ENCODE measurements at places on chromosomes 5 and 9.

- no peak for DNase-seq
These were observed 56.9 kb downstream of the NPR3 start for GRCh38 chr5:32767948-32768467.

DNA sequence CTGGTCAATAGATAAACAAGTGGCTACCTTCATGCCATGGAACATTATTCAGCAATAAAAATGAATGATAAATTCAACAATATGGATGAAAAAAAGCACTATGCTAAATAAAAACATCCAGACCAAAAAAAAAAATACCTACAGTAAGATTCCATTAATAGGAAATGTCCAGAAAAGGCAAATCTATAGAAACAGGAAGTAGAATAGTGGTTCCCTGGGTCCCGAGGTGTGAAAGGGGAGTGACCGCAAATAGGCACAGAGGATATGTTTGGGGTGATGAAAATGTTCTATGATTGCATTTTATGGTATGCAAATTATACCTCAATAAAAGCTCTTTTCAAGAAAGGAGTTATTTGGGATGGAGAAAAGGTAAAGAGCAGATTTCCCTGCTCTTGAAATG, 3.6 kb upstream of the GPR151 start:
- DNase-seq = no peak

GRCh38 chr9:100739208-100739607, 161.3 kb downstream of the CAVIN4 start:
- DNase-seq = no peak

DNA sequence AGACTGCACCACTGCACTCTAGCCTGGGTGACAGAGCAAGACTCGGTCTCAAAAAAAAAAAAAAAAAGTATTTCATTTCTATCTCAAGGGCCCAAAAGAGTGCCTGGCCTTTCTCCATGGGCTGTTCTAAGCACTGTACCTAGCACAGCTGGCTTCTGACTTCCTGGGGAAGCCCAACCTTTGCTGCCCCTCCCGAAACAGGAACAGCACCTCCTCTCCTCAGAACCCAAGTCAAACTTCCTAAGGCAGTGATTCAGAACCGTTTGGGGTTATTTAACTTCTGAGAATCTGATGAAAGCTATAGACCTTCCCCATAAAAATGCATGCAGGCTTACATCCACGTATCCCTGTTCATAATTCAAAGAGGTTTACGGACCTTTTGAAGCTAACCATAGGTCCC, 57.8 kb downstream of the NRG2 start:
- no peak for DNase-seq

- DNase-seq = no peak
These were observed 31.5 kb downstream of the GOLGA2 start for GRCh38 chr9:128244091-128244836.

DNA sequence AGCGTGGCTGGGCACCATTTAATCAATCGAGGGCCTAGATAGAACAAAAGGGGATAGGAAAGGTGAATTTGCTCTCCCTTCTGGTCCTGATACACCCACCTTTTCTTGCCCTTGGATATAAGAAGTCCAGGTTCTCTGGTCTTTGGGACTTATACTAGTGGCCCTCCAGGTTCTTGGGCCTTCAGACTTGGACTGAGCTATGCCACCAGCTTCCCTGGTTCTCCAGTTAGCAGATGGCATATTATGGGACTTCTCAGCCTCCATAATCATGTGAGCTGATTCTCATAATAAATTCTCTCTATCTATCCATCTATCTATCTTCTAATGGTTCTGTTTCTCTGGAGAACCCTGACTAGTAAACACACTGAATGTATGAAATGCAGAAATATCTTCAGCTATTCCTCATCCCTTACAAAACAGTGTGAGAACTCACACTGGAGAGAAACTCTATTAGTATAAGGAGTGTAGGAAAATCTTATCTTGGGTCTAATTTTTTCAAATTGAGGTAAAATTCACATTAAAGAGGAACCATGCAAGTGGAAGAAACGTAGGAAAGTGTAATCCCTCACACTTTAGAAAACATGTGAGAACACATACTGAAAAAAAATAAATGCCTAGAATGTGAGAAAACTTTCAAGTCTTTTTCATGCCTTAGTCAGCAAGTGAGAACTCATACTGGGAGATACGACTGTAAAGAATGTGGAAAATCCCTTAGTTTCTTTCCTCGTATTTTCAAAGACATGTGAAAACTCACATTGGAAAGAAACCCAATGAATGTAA, 15.5 kb downstream of the PCDHB15 start:
- DNase-seq = no peak

- no peak for DNase-seq
These were observed 198.8 kb downstream of the PRELID2 start for GRCh38 chr5:145636371-145636770.

- no peak for DNase-seq
These were observed 287.8 kb upstream of the ISL1 start for GRCh38 chr5:51095486-51095885.

DNA sequence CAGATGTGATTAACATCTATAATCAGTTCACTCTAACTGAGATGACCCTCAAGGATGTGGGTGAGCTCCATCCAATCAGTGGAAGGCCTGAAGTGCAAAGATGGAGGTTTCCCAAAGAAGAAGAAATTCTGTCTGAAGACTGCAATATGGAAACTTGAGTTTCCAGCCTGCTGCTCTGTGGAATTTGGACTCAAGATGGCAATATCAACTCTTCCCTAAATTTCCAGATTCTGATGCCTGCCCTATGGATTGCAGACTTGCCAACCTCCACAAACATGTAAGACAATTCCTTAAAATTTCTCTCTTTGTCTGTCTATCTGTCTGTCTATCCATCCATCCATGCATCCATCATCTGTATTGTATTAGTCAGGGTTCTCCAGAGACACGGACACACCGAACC, 85.9 kb downstream of the ICE1 start:
- DNase-seq = no peak

DNA sequence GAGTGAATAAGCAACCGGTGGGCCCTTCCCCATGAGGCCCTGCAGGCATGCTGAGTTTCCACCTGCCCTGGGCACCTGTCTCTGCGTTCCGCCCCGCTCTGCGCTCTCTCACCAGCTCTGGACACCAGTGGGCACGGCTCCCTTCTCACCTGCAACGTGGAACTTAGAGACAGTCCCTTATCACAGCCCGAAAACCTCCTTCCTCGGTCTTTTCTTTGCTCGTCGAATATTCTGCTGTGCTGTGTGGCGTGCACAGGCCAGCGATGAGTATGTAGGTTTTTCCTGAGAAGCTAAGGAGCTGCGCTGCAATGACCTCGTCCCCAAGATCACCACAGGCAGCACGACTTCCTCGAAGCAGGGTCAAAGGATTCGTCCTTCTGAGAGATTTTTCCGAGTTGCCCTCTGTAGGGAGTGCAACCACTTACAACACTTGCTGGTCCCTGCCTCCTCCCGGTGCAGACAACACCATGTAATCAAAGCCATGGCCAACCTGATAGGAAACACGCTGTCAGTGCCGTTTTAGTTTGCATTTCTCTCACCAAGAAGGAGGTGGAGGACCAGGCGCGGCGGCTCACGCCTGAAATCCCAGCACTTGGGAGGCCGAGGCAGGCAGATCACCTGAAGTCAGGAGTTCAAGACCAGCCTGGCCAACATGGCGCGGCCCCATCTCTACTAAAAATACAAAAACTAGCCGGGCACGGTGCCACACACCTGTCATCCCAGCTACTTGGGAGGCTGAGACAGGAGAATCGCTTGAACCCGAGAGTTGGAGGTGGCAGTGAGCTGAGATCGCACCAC, 27.2 kb upstream of the NOTCH1 start:
- DNase-seq = no peak

GRCh38 chr5:141570655-141571054, 48.1 kb downstream of the DIAPH1 start:
- no peak for DNase-seq

- DNase-seq = no peak
These were observed 701 bp upstream of the ZNF462 start for GRCh38 chr9:106862110-106862820.

GRCh38 chr5:76714751-76715485, 1.0 kb upstream of the F2R start:
- no peak for DNase-seq

- no peak for DNase-seq
These were observed 442.7 kb upstream of the CD180 start for GRCh38 chr5:67639313-67639712.

GRCh38 chr9:133564451-133565116, 30.1 kb downstream of the ADAMTSL2 start:
- no peak for DNase-seq

DNA sequence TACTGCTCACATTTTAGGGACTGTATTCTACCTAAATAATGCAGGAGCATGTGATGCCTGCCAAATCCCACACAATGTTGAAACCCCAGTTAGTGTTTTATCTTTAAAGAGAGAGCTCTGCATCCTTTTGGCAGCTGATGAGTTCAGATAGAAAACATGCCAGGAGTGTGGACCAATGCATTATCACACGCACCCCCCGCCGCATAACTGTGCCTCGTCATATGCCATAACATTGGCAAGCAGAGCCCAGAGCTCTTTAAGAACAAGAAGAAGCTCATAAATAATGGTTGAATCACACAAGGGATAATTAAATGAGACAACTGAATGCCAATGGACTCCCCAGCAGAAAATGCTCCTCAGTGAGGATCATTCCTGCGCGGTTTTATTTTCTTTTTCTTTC, 52.8 kb upstream of the RORB start:
- DNase-seq = no peak

DNA sequence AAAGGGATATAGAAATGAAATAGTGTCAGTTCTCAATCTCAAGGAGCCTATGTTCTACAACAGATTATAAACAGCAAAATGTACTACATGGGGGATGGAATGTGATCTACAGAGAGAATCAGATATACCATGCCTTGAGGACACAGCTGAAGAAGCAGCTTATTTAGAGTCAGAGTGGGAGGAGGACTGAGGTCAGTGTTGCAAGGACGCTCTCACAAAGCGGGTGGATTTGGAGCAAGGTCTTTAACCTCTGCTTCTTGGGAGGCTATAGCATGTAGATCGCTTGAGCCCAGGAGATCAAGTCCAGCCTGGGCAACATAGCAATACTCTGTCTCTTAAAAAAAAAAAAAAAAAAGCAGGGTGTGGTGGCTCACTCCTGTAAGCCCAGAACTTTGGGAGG, 32.8 kb upstream of the PLIN2 start:
- DNase-seq = no peak

DNA sequence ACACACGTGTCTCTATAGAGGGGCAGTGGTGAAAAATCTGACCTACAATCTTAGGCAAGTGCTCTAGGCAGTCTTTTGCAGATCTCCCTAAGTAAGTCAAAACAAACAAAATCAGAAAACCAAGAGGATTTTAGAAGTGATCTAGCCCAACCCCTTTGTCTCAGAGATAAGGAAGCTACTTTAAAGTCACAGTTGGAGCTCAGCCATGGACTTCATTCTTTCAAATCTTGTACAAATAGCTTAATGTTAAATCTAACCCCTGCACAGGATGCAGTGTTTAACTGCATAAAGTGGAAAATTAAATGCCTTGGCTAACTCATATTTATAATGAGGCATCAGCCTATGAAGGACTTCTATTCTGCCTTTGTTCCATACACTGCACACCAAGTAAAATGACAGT, 135.1 kb upstream of the RFX3 start:
- no peak for DNase-seq

GRCh38 chr9:86091477-86091876, 7.9 kb downstream of the GOLM1 start:
- no peak for DNase-seq

DNA sequence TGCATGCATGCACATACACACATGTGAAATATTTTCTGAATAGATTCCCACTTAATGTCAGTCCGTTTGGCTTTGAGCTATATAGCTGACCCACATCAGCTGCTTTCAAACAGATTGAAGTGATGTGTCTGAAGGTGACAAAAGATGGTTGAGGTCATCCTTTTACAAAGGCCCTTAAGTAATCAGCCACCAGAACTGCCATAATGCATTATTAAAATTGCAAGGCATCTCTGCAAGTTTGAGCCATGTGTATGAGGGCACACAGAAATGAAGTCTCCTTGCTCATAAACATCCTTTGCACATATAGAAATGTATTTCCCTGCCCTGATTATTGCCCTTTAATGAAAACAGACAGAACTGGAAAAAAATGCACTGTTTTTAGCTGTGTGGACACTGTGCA, 1043.0 kb upstream of the C9orf72 start:
- no peak for DNase-seq

Data from activated CD4-positive, alpha-beta T cell treated with anti-CD3 and anti-CD28 coated beads for 48 hours (primary cell).